Fibroblast of lung (primary cell): ENCODE measurements at places on chromosomes 2 and 18. TPM values are rescaled to one million over a fixed set of nuclear protein-coding genes. Genes with fewer than 3 reads are reported as not detected.

Gene NMUR1
- total RNA-seq, result under 0.01 and 0.50 TPM in 2 replicates

Gene ELOA2
- not detected in 2 replicates for total RNA-seq

Gene RAB6C
- total RNA-seq, result not detected in 2 replicates

Gene KIF5C
- total RNA-seq, result 0.17 and 0.51 TPM in 2 replicates

Gene CD8B
- total RNA-seq, result not detected in 2 replicates

Gene CD8B2
- total RNA-seq, result not detected in 2 replicates

Gene CTLA4
- not detected in 2 replicates for total RNA-seq

Gene NABP1
- 77.8 and 117 TPM in 2 replicates for total RNA-seq

Gene ZSWIM2
- under 0.01 TPM in 1 of 2 replicates, not detected in the other for total RNA-seq

Gene TEX44
- not detected in 2 replicates for total RNA-seq

Gene HMSD
- total RNA-seq, result 0.83 TPM in 1 of 2 replicates, not detected in the other

Gene ZNF397
- total RNA-seq, result 19.5 and 23.8 TPM in 2 replicates
